Activated CD8-positive, alpha-beta memory T cell treated with anti-CD3 and anti-CD28 coated beads for 48 hours (primary cell): ENCODE measurements at places on chromosomes 5 and 9.
A peak's percentile ranks its signal among the peaks of the same experiment; 100 is the strongest.

DNA sequence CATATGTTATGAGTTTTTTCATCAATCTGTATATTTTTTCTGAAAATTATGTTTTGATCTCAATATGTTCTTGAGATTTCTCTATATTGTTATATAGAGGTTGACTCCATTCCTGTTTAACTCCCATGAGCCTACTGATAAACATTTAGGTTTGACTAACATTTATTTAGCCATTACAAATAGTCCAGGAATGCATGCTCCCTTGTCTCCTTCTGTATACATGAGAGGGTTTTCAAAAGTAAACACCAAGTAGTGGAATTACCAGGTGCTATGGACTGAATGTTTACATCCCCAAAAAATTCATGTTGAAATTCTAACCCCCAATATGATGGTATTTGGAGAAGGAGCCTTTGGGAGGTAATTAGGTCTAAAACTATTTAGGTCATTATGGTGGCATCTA lies 3.5 kb upstream of the OR5C1 start:
- no peak for DNase-seq

- no peak for DNase-seq
These were observed 52.5 kb downstream of the FGF10 start for GRCh38 chr5:44336708-44337107.

DNA sequence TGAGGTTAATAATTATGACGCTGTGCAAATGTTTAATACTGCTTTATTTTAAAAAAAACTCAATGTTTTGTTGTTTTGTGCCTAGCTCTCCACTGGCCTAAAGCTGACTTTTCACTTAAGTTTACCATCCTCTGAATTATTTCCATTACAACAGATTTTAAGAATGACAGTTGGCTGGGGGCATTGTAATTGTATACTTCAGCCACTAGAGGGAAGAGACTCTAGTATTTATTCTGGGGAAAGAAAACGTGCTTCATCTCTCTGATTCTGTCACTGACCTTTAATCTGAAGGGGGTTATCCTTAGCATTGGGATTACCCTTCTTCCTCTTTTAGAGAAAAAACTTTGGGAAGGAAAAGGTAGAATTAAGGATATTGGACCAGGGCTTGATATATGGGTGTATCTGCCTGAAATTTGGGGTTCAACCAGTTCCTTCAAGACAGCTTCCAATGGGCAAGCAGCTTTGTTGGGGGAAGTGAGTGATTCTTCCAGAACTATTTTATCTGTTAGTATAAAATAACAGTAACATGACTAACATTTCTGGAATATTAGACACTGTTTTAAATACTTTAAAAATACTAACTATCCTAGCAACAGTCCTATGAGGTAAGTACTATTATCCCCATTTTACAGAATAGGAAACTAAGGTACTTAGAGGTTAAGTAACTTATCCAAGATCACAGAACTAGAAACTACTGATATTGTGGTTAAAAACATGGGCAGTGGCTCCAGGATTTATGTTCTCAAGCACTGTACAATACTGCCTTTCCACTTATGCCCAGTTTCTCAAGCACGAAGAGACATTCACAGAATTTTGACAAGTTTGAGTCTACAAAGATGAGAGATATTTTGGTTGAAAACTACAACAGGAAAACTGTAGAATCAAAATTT lies 208.4 kb downstream of the CD180 start:
- DNase-seq, result no peak

- no peak for DNase-seq
These were observed 169.7 kb downstream of the DTWD2 start for GRCh38 chr5:118818604-118819003.

DNA sequence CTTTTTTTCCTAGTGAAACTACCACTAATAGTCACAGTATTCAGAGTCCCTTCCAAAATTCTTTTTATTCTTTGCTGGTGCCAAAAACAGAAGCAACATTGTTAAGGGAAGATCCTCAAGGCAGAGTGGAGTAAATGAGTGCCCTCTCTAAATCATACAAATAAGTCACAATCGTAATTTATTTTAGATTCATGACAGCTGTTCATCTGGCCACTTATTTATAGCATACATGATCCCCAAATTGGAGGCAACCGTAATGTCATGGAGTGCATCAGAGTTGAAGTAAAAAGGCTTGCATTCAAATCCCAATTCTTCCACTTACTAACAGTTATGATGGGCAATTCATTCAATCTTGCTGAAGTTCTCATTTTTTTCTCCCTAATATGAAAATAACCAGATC lies 33.4 kb downstream of the POLK start:
- no peak for DNase-seq

DNA sequence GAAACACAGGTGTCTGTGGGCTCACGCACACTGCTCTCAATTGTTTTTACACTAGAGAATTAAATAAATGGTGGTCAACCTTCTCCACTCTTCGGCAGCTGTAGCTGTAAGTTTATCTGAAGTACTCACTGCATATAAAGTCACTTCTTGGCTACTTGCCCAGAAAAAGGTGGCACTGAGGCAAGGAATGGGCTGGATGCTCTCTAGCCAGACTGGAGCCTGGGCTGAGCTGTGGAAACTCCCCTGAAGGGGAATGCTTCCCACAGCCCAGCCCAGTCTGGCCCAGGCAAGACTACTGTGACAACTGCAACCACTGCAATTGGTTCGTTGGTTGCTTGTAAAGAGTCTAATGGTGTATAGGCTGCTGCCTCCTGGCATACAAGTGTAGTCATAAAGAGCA lies 4.5 kb downstream of the LEAP2 start:
- no peak for DNase-seq

DNA sequence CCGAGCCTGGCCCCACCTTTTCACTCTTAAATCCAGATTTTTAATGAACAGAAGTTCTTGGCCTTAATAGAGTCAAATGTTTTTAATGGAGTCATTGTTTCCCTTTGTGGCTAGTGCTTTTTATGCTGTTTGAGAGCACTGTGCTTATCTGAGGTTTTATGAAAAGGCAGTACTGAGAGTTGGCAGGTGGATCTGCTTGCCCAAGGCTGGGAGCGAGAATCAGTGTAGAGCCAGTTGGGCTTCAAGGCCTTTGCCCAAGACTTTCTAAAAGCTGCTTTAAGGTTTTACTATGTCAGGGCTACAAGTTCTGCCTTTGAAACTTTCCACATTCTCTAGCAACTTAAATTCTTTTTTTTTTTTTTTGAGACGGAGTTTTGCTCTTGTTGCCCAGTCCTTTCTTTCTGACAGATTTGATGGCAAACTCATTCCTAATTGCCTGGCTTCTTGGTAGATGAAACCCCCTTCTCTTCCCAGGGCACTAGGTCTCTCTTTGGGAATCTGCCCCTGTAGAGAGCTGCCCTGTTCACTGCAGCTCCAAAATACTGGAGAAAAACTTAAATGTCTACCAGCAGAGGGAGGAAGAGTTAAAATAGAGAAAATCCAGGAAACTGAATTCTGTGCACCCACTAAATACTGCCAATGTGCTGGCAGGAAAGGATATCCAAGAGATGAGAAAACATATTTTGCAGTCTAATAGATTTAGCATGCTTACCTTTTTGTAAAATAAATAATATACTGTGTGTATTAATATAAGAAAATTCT lies 36.9 kb upstream of the CDK20 start:
- DNase-seq, result no peak

DNA sequence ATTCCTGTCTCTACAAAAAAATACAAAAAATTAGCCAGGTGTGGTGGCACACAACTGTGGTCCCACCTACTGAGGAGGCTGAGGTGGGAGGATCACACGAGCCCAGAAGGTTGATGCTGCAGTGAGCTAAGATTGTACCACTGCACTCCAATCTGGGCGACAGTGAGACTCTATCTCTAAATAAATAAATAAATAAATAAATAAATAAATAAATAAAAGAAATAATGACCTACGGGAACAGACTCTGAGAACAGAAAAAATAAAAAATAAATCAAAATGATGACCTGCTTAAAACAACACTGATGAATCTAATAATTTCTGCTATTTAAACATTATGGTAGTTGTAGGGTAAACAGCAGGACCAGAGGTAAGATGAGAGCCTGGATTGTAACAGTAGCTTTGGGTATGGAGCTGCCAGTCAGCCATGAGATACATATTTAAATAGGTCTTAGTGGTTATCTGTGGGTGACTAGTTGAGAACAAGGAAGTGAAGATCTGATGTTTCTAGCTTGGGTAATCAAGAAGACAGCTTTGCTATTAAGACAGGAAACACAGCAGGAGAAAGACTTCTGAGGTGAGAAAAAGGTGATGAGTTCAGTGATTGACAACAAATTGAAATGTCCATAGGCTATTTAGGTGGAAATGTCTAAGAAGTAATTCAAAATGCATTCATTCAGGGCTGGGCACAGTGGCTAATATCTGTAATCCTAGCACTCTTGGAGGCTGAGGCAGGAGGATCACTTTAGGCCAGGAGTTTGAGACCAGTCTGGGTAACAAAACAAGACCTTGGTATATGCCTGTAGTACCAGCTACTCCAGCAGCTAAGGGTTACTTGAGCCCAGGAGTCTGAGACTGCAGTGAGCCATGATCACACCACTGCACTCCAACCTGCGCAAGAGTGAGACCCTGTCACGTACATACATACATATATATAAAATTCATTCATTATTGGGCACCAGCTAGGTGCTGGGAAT lies 11.0 kb downstream of the RNF145 start:
- DNase-seq, result no peak

DNA sequence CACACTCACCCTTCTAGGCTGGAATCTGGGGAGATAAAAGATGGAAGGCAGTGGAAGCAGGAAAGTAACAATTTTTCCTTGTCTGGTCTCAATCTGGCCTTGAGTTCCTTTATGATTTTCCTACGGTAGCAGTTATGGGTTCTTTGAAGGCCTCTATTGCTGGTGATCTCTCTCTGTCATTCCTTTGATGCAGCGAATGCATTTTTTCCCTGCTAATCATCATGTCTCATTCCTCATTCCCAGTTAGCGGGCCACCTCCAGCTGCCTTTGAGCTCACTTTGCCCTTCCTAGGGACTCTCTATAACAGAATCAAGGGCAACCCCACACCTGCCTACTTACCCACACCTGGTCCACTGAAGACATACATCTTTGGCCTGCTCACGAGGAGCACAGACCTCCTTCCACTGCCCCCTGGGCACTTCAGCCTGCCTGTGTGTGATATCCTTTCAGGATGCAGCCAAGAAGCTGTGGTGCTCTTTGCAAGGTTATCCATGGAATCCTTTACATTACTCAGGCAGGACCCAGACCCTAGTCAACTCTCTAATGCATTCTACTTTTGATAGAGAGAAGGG lies 191.7 kb downstream of the DRD1 start:
- DNase-seq, result no peak

GRCh38 chr5:134224888-134225779 lies 739 bp downstream of the PPP2CA start:
- peak; percentile 17 for DNase-seq

GRCh38 chr5:176692839-176693476 lies 45.7 kb downstream of the TSPAN17 start:
- no peak for DNase-seq

GRCh38 chr9:94913550-94913949 lies 187.1 kb downstream of the AOPEP start:
- DNase-seq, result no peak

- DNase-seq, result no peak
These were observed 154.4 kb upstream of the ZNF462 start for GRCh38 chr9:106708475-106709146.

- DNase-seq, result no peak
These were observed 39.4 kb upstream of the MAP1B start for GRCh38 chr5:72067682-72068470.
